ENCODE measurements at places on chromosomes 7 and 10. TPM values are rescaled to one million over a fixed set of nuclear protein-coding genes. Genes with fewer than 3 reads are reported as not detected.

The VAX1 gene
- 1.2 TPM for total RNA-seq

The ZDHHC6 gene
- 28.4 TPM for total RNA-seq

The FAM171A1 gene
- 31.2 TPM for total RNA-seq

The NOBOX gene
- not detected for total RNA-seq

The TRIM74 gene
- 0.47 TPM for total RNA-seq

The HUS1 gene
- 21.1 TPM for total RNA-seq

The ASAH2B gene
- total RNA-seq: 9.8 TPM

The OR6B1 gene
- total RNA-seq: not detected

The BBS9 gene
- total RNA-seq: 103 TPM

The HTR5A gene
- 0.62 TPM for total RNA-seq

The RTKN2 gene
- total RNA-seq: 7.5 TPM

The IL2RA gene
- not detected for total RNA-seq

Measured in occipital lobe (tissue), 3 donors.